NCI-H187 treated with DMSO at 0.1 percent for 48 hours (cell line): ENCODE measurements at places on chromosomes 3 and 15.

GRCh38 chr3:150345021-150345538 is 63.0 kb upstream of the TSC22D2 start:
- no peak for DNase-seq

DNA sequence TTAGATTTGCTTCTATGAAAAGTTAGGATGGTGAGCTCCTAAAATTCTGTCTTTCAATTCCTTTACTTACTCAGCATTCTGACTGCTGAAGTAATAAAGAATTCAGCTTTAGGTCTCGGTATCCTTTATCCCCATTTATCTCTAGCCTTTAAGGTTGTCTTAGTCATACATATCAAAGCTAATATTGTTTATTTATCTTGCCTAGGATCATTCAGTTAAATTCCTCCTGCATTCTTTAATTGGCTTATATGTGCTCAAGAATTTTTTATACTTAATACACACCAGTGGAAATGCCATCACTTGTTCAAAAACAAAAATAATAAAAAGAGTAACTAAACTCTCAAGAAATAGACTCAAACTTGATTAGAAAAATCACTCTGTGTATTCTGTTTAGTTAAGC is 507.0 kb downstream of the ZPLD1 start:
- DNase-seq, result no peak

- DNase-seq, result no peak
Observed at GRCh38 chr3:133890972-133891644, 4.6 kb downstream of the RAB6B start.

- DNase-seq, result no peak
Observed at GRCh38 chr3:101848754-101849713, at the start of gene NFKBIZ. NFKBIZ (plus strand) TSS chr3:101849514; CDS start chr3:101849629, 115 bp downstream.

DNA sequence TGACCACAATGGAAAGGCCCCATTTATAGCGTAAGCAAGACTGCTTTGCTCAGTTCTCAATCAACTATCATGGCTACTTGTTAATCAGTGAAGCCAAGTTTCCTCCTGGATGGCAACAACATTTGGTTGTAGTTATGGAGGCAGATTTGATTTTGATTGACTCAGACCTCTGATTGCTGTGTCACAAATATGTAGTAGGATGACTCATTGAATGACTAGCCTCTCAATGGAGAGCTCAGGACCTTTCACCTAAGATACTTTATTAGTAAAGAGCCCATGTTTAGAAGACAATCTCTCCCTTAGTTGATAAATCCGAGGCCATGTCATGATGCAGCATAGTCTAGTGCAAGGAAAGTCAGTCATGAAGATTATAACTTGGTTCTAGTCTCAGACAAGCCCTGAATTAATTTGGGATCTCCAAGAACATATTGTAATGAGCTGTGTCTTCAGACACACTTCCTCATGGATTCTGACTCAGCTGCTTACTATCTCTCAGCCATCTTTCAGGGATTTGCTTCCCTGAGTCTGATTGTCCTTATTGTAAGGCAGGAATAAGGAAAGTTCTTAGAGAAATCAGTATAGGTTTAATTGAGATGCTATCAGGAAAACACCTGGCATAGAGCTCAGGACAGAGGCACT is 397.4 kb upstream of the TMCO5A start:
- DNase-seq, result no peak

DNA sequence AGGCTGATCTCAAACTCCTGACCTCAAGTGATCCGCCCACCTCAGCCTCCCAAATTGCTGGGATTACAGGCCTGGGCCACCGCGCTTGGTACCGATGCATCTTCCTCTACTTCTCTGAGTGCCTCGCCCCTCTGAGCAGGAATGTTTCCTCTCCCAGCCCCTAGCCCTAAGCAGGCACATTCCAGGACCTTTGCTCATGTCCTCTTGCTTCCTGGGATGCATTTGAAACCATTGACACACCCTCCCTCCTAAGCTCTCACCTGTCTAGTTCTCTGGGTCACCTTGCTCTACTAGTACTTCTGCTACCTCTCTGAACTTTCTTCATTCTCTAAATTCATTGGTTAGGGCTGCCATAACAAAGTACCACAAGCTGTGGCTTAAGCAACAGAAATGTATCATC is 17.9 kb upstream of the UACA start:
- no peak for DNase-seq

DNA sequence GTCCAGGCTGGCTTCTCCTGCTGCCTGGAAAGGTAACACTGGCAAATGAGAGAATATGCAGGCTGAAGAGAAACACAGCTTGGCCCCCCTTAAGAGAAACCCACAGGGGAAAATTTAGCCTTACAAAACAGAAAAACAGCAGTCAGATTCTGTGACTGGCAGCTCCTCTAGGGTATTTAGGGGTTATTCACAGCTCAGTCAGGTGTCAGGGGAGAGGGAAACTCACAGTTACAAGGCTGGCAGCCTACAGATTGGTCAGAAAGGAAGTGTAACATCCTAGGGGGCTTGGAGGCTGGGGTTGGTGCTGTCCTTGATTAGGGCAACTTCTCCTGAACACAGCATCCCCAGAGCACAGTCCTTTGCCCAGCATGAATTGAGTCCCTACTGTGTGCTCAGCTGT is 81.4 kb downstream of the SEMA5B start:
- DNase-seq, result no peak

DNA sequence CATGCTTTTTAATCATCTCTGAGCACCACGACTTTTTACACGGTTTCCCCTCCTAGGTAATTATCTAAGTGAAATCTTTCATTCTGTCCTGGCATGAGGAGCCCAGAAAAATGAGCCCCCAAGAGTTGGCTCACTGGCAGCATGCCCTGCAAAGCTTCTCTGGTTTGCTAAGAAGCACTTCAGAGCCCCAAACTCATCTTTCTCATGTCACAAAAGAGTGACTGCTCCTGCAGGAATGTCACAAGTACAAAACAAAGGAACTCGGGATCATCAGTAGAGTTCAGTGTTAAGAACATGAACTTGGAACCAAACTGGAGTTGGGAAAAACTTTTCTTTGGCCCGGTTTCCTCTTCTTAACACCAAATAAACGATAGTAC is 123.9 kb downstream of the FOXB1 start:
- no peak for DNase-seq

DNA sequence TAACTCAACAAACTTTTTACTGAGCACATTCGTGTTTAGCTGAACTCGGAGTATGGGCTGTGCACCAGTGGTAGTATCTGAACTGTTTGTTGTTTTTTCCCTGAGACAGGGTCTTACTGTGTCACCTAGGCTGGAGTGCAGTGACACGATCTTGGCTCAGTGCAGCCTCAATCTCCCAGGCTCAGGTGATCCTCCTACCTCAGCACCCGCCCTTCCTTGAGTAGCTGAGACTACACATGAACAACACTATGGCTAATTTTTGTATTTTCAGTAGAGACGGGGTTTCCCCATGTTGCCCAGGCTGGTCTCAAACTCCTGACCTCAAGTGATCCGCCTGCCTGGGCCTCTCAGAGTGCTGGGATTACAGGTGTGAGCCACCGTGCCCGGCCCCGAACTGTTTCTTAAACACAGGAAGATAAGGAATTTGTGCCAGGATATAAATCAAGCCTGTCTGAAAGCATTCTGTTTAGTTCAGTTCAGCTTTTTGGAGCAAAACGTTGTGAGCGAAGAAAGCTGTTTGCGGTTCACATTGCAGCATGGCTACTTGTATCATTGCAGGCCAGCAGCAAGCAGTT is 40.4 kb upstream of the SKOR1 start:
- DNase-seq, result no peak

DNA sequence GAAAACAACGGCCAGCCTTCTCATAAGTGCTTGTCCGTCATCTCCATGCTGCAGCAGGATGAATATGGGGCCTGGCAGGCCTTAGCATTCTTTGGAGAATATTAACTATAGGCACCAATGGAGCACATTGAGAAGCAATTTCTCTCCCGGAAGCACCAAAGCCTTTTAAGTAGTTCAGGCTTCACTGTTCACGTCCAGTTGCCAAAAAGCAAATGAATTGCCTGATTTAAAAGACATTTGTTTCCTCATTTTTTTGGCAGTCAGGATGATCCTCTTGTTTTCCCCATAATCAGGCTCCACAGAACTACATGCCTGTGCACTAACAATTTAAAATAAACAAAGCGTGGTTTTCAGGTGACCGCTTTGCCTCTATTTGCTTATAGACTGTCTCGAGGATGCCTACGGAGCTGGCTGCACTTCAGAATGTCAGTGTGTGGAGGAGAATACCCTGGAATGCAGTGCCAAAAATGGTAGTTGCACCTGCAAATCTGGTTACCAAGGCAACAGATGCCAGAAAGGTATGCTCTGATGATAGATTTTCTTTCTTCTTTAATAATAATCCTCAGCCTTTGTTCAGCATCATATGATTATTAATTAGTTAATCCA is 725.2 kb upstream of the GOLIM4 start:
- no peak for DNase-seq

GRCh38 chr3:61353382-61353781 is 102.1 kb upstream of the FHIT start:
- DNase-seq, result no peak
